ENCODE measurements at places on chromosomes 5 and 9.

- no peak for DNase-seq
Measured at GRCh38 chr9:107932601-107933000, 443.0 kb upstream of the KLF4 start.

GRCh38 chr9:37325778-37326177 lies 96.7 kb upstream of the GRHPR start:
- no peak for DNase-seq

DNA sequence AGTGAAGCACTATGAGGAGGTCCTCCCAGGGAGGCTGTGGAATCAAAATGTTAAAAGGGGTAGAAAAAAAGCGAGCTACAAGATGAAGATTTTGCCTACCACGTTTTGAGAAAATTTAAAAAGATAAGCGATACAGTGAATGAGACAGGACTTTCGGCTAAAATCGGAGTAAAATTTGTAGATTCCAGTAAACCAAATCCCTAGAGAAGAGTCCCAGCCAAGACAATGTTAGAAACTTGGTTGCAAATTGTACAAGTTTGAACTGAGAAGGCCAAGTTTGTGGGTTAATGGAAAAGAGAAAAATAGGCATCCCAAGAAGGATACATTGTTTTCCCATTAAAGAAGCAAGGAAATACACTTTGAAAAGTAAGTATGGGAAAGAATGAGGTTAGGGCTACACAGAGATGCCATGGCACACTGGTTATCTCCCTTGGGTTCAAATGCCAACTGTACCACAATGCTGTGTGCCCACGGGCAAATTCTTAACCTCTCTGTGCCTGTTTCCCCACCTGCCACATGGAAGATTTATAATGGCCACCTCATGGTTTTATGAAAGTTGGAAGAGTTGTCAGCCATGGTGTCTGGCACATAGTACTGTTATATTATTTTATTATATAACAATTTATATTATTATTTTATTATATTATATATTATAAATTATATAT lies 16.2 kb upstream of the MGAT1 start:
- no peak for DNase-seq

DNA sequence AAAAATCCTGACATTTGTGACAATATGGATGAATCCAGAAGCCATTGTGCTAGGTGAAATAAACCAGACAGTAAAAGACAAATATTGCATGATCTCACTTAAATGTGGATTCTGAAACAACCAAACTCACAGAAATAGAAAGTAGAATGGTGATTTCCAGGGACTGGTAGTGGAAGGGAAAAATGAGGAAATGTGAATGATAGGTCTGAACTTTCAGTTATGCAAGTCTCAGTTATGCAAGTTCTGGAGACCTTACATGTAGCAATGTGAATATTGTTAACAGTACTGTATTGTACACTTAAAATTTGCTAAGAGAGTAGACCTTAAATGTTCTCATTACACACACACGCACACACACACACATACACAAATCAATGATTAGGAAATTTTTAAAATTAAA lies 84.9 kb downstream of the SLCO4C1 start:
- DNase-seq = no peak

DNA sequence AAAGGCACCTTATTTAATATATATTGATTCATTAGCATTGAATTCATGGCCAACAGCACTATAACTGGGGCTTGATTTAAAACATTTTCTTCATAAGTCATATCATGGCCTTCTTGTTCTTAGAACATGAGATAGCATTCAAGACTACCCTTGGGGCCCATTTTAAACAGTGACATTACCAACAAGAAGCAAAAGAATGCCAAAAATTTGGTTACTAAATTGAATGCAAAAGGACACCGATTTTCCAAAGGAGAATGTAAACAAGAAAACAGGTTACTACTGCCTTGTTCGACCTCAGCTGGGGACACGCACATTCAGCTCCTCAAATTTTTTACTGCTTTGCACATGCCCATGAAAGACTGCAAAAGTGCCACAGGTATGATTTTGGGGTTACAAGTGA lies 219.4 kb upstream of the TLE4 start:
- DNase-seq = no peak

GRCh38 chr5:10792336-10792735 lies 31.3 kb upstream of the DAP start:
- no peak for DNase-seq

DNA sequence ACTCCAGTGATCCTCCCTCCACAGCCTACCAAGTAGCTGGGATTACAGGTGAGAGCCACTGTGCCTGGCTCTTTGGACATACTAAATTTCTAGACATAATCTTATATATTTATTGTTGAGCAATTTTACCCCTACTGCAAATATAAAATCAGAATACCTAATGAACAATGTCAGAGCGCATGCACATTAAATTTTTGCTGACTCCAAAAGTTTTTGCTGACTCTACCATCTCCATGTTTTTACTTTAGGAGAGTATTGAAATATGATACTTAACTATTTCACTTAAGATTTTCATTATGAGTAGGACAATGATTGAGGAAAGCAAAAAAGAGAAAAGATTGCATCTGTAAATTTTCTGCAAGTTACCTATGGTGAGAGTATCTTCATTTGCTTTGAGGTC lies 402.3 kb downstream of the LRRC70 start:
- DNase-seq = no peak

DNA sequence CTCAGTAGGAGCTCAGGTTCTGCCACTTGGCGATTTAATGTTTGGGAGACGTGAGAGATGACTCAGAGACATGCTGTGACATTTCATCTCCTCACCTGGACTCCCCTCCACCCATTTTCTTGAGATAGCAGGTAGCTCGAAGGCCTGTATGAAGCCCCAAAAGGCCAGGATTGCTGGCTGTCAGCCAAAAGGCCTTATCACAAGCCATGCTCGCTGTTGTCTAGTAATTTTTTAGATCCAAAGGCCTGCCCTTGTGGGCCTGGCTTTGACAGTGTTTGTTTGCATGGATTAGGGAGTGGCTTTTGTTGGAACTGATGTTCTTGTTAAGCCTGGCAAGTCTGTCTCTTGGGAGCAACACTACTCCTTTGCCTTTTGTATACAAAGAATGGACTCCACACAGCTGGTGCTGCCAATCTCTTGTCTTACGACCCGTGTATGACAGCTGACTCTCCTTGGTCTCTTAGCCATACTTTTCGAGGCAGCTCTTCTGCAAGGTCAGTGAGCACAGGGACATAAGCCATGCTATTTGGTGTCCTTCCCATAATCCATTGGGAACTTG lies 22.7 kb downstream of the CAVIN4 start:
- DNase-seq = no peak

DNA sequence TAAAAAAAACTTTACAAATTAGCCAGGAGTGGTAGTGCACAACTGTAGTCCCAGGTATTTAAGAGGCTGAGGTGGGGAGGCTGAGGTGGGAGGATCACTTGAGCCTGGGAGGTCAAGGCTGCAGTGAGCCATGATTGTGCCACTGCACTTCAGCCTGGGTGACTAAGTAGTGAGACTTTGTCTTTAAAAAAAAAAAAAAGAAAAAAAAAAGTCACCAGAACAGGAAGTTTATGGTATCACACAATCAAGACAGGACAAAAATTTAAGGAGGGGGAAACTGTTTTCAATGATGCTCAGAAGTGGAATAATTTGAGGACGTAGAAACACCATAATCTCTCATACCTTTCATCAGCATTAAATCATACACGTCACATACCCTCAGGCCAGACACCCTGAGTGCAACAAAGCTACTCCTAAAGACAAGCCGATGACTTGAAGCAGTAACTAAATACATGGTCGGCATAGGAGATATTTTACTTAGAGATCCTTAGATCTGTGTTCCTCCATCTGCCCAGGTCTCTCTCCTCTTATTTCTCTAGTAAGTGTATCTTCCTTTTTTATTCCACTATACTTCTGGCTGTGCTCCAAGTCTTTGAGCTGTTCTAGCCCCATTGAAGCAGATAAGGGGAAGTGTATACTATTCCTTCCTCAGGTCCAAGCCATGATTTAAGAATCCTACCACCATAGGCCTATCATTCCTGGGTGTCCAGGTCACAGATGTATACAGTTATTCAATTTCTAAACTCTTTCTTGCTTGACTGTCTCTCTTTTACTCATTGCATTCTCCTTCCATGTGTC lies 91.3 kb upstream of the APC start:
- no peak for DNase-seq

GRCh38 chr9:128901822-128902221 lies 19.0 kb upstream of the PHYHD1 start:
- no peak for DNase-seq

DNA sequence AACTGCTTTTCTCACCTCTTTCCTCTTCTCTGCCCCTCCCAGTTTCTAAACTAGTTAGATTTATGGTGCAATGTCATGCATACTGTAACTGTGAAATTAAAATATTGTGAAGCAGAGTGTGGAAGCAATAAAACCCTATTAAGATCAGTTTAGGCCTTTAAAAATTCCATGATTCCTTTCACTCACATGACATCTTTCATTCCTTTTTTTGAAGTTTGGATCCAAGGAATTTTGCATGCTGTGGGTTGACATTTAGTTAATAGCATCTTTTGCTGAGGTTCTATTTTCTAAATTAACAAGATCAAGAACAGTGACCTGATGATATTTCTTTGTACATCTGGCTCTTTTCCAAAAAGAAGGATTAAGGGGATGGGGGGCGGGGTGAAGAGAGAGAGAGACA lies 13.7 kb downstream of the FOXD1 start:
- no peak for DNase-seq

DNA sequence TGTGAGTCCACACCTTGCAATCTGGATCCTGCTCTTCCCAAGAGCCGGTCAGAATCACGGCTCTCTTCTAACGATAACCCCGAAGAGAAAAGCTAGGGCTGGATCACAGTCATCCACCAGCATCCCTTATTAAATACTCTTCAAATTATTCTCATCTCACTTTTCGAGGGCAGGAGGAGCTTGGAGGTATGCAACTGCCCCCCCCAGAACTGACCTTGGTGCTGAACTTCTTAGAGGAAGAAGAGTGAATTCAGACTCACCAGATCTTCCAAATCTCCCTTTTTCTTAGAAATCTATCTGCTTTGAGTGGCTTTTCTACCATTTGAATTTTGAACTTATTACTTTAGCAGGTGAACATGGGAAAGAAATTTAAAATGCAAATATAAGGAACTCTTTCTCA lies 75.7 kb downstream of the MED10 start:
- DNase-seq = no peak

DNA sequence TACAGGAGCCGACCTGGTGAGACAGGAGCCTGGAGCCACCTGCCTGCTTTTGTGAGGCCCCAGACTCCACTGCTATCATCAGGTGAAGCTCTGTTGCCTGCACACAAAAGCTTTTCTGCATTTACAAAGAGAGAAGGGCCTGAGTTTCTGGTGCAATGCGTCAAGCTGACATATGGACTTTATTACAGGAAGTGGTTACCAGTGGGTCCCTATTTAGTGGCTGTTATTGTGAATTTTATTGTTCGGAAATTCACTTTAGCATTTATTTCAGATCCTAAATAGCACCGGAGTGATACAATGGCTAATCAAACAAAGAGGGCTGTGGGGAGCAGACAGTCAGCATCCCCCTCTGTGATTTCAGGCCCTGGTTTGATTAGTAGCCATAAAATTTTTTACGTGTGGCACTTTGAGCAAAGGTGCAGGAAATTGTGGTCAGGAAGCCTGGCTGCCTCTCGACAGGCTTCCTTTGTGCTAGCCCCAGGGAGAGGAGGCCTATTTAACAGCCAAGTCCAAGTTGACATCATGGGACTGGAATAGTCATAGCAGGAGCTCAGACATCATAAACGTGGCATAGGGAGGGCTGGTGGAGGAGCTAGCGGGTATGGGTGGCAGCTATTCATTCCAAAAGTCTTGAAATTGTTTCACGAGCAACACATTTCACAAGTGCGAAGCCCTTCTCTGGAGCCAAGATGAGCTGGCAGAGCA lies 8.4 kb downstream of the TGFBI start:
- DNase-seq = peak; percentile 66

GRCh38 chr9:105007143-105007542 lies 79.2 kb upstream of the ABCA1 start:
- DNase-seq = peak; percentile 39

- no peak for DNase-seq
Measured at GRCh38 chr9:2174306-2174705, 159.2 kb downstream of the SMARCA2 start.

GRCh38 chr5:74432216-74432615 lies 208.3 kb downstream of the ENC1 start:
- no peak for DNase-seq

DNA sequence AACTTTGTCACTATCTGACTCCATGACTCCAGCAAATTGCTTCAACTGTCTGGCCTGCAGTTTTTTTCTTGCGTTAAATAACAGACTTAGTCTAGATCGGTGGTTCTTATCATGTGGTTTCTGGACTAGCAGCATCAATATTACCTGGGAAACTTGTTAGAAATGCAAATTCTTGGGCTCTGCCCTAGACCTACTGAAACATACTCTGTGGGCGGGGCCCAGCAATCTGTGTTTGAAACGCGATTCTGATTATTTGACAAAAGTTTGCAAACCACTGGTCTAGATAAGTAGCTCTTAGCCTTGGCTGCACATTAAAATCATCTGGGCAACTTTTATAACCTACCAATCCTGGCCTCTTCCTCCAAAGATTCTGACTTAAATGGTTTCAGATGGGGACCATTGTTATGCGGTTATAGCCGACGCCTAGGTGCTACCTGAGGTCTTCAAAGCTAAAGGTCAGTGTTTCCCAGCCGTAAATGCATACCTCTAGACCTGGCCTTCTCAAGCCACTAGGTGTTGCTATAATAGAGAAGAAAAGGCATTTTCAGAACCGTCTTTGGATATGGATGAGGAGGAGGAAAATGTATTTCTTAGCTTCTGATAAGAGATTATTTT lies 74.0 kb downstream of the C9orf85 start:
- no peak for DNase-seq

DNA sequence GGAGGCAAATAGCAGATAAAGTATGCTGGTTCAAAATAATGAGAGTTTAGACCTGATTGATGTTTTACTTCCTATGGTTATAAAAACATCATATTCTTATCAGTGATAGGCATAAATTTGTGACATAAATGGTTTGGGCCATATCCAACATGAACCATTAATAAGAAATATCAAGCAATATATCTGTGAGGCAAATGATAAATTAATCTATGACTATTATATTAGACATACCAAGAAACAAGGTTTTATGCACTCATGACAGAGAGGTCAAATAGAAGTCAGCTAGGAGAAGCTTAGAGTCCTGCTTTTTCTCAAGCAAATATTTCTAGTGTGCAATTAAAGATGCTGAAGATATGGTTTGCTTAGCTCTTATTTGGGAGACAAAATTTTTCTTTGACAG lies 10.4 kb downstream of the SMIM3 start:
- DNase-seq = no peak

- no peak for DNase-seq
Measured at GRCh38 chr5:164649266-164649665, 1143.8 kb downstream of the MAT2B start.

DNA sequence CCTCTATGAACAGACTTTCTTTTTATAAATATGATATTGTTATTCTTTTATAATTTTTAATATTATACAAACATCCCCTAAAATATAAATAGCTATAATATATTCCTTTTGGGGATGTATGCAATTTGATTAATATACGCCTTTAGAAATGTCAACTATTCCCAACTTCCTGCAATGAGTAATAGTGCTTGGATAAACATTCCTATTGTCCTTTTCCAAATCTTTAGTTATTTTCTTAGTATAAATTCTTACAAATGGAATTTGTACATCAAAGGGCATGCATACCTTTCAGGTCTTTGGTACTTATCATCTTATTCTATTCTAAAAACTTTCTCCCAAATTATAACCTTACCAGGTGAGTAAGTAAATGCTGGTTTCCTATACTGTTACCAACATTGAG lies 6.2 kb downstream of the NLN start:
- no peak for DNase-seq

Data from activated CD4-positive, alpha-beta T cell treated with anti-CD3 and anti-CD28 coated beads for 48 hours (primary cell).